ENCODE measurements at places on chromosomes 6 and 20.

GRCh38 chr6:150932996-150933395, 67.5 kb downstream of the MTHFD1L start:
- no peak for DNase-seq

DNA sequence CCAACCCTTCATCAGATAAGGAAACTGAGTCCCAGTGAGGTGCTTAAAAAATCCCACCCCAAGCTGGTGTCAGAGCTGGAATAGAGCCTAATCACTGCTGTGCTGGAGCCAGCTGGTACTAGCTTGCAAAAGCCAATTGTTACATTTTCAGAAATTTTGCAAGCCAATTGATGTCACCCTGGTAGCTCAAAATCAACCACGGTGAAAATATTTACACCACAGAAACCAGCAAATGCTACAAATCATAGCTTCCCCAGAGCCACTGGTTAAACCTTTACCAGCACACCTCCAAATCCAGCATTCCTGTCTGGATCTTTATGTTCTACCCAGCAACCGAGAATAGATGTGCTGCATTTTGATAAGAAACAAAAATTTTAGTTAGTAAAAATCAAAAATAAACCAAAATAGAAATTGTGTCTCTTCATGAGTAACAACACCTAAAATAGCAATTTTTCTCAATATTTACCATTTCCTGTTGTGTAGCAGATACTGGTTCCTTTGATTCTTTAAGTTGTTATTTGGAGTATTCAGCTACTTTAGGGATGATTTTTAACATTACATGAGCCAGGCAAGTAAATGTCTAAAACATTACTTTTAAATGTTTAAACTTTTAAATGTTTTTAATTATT, 7.2 kb upstream of the LCA5 start:
- no peak for DNase-seq

DNA sequence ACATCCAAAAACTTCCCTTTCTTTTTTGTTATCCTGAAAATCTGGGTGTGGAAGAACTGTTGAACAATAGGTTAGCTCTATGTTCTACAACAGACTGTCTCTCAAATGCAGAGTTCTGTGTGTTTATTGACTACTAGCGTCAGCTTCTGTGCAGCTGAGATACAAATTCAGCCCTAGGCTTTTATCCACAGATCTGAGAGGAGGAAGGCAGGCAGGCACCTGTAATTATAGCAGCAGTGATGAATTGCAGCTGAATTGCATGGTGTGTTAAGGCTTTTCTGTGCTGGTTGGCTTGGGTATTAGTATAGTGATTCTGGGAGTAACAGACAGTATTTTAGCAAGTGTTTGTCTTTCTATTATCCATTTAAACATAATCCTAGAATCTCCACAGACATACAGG, 24.4 kb downstream of the GRIK2 start:
- no peak for DNase-seq

- DNase-seq, result no peak
These were observed 12.3 kb downstream of the GPLD1 start for GRCh38 chr6:24477070-24477469.

- DNase-seq, result no peak
These were observed 125.5 kb downstream of the MAP3K7 start for GRCh38 chr6:90461383-90461782.

DNA sequence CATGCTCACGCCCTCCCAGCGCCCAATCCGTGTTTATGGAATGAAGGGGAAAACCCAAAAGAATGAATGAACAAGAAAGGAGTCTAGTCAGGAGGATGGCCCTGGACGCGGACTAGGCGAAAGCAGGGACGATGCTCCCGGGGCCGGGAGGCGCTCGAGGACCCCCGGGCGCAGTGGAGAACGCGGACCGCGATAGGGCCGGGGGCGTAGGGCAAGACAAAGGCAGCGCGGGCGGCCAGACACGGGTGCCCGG, 758 bp downstream of the GCLC start:
- no peak for DNase-seq

GRCh38 chr6:98529364-98529763, 305.0 kb upstream of the POU3F2 start:
- DNase-seq, result no peak

GRCh38 chr6:116251568-116252384, 2.1 kb downstream of the TSPYL4 start:
- no peak for DNase-seq

DNA sequence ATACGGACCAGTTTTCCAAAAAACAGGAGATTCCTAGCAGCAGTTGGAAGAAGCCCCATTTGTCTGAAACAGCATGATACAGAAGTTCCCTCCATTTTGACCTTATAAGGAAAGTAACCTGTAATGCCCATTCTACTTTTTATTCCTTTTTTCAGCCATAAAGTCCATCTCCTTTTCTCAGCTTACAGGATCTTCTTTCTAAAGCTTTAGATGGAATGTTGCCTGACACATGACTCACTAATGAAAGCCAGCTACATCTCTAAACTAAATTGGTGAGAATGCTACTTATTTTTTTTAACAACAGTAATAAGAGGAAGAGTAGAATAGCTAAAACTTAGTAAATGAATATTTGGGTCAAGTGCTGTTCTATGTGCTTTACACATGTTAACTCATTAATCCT, 234.1 kb downstream of the CDH26 start:
- DNase-seq, result no peak

DNA sequence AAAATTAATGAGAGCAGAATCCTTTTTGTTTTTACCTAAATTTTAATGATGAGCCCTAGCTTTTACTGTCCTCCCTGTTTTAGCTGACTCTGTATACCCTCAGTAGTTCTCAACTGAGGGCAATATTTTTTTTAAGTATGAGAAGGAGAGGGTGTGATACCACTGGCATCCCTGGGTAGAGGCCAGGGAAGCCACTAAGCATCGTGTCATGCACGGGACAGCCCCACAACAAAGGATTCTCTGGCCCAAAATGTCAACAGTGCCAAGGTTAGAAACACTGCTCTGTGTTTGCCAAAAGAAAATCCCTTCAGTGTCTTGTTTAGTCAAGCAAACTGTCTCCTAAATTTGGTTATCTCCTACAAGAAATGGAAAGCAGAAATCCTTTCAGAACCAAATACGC, 210.4 kb downstream of the KCNQ5 start:
- no peak for DNase-seq

DNA sequence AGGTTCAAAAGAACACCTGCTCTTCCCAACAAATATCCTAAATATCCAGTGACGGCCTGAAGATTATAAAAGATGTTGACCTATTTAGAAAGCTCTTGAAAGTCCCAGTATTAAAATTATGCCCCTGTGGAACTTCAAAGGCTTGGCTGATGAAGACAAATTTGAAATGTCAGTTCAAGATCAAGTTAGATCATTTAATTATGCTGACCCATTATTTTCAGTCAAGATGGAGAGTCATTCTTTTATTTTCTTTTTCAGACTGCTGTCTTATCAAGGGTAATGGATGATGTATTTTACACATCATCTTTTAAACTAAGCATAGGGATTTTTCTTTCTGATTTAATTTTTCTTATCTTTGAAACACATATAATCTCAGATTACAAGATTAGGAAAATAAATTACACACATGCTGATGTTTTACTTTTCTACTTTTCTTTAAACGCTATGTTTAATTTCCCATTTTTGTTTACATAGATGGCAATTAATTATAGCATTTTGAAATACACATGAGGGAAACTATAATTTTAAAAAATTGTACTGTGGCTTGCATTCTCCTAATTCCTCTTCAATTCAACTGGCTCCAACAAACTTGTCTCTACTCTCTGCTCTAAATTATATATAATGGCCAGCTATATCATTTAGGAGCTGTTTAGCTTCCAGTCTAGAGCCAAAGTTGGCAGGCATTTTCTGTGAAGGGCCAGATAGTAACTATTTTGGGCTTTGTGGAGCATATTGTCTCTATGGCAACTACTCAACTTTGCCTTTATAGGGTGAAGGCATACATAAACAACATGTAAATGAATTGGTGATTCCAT, 123.7 kb downstream of the RCAN2 start:
- no peak for DNase-seq

- DNase-seq, result no peak
These were observed 551.2 kb downstream of the QKI start for GRCh38 chr6:163965426-163966348.

GRCh38 chr6:134093007-134093573, 40.7 kb upstream of the SLC2A12 start:
- DNase-seq, result peak; percentile 7

GRCh38 chr6:137868721-137869548, 1.9 kb downstream of the TNFAIP3 start:
- DNase-seq, result no peak

DNA sequence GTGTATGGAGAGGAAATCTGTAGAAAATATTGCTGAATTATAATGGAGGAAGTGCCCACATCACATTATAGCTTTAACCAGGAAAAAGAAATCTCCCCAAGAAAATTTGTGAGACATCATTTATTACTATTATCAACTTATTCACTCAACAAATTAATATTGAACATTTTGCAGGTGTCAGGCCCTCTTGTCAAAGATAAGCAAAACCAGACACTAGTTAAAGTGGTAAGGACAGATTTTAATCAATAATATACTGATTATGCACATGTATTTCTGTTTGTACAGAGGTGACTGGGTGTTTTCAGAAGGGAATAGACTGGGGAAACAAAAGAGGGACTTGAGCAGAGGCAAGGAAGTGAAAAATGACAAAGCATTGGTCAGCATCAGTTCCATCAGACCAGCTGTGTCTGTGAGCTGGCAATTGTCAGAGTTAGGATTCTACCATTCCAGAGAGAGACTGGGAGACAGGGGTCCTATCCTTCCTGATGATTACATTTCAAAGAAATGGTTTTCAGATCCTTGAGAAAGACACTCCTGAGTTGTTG, 519.2 kb downstream of the UTRN start:
- DNase-seq, result no peak

- no peak for DNase-seq
These were observed 4.7 kb upstream of the MRGBP start for GRCh38 chr20:62791301-62792181.

GRCh38 chr6:106103728-106104109, 17.6 kb downstream of the PRDM1 start:
- no peak for DNase-seq

DNA sequence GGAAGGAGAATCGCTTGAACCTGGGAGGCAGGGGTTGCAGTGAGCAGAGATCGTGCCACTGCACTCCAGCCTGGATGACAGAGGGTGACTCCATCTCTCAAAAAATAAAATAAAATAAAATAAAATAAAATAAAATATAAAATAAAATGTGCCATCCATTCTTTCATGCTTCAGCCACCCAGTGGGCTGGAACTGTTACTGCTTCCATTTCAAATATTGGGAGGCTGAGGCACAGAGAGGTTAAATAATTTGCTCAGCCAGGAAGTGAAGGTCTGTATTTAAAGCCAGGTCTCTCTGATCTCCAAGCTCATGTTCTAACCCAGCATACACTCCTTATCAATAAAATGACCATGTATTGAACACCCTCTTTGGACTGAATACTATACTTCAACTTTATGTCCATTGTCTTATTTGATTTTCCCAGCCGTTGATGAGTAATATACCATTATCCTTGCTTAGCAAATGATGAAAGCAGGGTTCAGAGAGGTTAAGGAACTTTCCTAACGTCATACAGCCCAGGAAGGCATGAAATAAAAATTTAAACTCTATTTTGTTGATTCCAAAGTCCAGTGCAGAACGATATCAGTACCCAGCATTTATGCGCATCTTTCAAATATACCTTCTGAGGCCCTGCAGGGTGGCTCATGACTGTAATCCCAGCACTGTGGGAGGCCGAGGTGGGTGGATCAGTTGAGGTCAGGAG, 25.8 kb upstream of the SLC9A8 start:
- DNase-seq, result no peak

GRCh38 chr6:123616942-123617341, 19.8 kb downstream of the TRDN start:
- DNase-seq, result no peak

DNA sequence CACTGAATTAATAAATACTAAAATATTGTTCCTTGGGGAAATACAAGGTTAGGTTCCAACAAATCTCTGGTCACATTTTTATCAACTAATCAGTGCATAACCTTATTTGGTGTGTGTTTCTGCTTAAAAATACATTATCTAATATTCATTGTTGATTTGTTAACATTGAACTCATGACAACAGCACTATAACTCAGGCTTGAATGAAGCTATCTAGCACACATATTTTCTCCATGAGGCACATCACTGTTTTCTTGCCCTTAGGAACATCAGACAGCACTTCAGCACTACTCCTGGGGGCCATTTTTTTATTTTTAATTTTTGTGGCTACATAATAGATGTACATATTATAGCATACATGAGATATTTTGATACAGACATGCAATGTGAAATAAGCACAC, 277.2 kb upstream of the NT5E start:
- DNase-seq, result no peak

- no peak for DNase-seq
These were observed 36.1 kb downstream of the NTSR1 start for GRCh38 chr20:62744741-62745191.

GRCh38 chr6:63882208-63882607, 246.6 kb downstream of the PHF3 start:
- no peak for DNase-seq

DNA sequence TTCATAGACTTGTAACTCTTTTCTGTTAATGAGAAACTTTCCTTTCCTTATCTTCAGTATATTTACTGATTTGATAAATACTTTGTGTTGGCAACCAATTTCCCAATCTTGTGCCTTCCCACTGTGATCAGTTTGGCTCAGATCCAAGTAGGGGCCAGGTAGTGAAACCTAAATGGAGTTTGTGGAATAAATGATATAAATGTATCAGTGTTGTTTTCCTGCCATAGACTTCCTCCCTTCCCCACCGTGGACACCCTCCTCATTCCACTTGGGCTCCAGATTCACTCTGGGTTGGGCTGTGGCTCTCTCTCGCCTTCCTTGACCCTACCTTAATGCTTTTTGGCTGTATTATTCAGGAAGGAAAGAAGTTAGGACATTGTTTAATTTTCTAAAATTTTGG, 1.3 kb downstream of the ZKSCAN3 start:
- DNase-seq, result no peak

DNA sequence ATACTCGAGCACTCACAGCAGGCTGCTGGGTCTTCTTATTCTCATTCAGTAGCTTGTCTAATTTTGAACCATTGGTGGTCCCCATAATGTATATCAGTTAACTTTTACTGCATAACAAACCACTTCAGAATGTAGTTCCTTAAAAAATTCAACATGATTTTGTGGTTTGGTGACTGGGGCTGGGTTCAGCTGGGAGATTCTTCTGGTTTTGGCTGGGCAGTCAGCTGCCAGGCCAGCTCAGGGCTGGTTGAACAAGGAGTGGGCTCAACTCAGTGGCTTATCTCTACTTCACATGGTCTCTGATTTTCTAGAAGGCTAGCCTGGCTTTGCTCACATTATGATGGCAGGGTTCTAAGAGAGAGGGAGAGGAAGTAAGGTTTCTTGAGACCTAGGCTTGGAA, 292.4 kb upstream of the CHD6 start:
- DNase-seq, result no peak

DNA sequence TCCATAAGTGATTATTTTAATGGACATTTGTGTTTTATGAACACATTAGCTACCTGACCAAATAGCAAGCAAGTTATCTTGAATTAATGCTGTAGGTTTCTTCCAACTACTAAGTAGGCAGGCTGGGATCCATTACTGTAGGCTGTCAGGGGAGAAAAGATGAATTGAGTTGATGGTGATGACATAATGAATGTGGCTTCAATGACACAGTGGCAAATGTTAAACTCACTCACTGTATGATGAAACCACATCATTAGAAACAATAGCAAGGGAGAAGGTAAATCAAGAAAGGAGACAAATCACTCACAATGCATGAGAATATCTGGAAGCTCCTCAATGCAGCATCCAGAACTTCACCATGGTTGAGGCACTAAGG, 529.7 kb upstream of the CITED2 start:
- no peak for DNase-seq

GRCh38 chr6:28953585-28954258, 29.9 kb upstream of the TRIM27 start:
- DNase-seq, result no peak

All from vagina (tissue), 2 donors.